Daoy (cell line): ENCODE measurements at places on chromosomes 5 and 9. TPM values are rescaled to one million over a fixed set of nuclear protein-coding genes. Genes with fewer than 3 reads are reported as not detected.

Gene SEMA6A
- total RNA-seq, result 0.34 and 4.9 TPM in 2 replicates

Gene TMC1
- not detected in 2 replicates for total RNA-seq

DNA sequence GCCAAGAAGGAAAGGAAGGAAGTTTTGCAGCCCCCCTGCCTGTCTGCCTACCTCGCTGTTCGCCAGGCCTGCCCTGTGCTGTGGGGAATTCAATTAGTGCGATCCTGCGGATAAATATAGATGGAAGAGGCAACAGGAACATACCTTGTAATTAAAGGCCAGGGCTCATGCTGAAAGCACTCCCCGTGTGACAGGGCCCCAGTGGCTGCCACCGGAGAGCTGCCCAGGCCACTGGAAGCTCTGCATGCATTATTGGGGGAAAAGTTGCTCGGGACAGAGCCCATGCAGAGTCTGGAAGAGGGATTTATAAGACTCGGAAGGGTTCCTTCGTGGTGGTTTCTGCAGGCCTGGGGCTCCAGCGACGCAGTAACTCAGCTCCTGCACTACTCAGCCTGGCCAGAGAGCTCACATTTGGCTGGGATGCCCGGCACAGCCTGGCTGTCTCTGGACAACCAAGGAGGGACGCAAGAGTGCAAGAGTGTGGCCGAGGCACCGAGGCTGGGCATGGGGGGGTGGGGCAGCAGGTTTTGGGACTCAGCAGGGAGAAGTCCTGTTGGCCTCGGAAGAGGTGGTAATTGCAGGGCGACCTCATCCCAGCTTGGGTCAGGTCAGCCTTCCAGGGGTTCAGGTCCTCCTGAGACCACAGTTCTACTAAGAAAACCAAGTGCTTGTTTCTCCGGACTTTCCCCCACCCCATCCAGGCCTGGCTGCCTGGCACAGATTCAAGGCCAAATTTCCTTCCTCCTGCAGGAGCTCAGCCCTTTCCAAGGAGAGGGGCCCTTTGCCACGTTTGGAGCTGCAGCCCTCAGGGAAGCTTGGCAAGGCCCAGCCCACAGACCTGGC is 68.1 kb upstream of the GGTA1 start:
- DNase-seq, result no peak

Gene TRIM36
- total RNA-seq, result 6.3 and 13.3 TPM in 2 replicates

DNA sequence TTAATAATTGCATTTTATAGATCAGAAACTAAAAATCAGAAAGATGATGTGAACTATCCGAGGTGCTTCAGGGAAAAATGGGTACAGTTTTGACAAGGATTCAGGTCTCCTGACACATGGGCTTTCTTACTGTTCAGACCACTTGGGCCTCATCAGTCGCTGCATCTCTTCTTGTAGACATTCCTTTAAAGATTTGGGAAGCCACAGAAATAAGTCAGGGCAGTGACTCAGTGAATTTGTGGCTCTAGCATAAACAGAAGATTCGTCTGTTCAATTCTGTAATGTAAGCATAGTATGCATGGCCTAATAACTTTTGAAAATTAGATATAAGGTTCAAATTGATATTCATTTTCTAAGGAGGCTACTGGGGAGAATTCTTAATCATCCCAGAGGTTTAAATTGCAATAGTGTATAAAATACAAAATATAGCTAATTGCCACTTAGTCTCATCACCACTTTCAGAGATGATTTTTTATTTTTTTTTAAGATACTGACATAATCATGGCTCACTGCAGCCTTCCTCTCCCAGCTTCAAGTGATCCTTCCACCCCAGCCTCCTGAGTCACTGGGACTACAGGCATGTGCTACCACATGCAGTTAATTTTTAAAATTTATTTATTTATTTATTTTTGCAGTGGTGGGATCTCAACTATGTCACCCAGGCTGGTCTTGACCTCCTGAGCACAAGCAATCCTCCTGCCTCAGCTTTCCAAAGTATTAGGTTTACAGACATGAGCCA is 48.9 kb downstream of the RASEF start:
- DNase-seq, result peak; percentile 74

GRCh38 chr9:70811638-70812037 is 309.8 kb downstream of the TRPM3 start:
- DNase-seq, result no peak

GRCh38 chr5:112885001-112885400 is 23.9 kb downstream of the SRP19 start:
- DNase-seq, result no peak

DNA sequence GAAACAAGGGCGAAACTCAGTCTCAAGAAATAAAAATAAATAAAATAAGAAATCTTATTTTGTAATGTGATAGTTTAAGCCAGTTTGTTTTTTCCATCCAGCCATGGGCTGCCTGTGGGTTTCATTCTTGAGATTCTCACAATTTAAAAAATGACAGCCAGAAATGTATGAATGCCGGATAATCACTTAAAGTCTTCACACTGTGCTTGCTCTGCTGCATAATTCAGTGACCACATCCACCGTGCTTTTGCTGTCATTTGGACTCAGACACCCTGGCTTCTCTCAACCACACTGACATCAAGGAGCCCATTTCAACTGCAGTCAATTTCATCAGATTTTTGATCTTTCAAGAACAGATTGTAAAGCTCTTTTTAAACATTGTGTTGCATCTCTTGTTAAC is 61.0 kb upstream of the DAPK1 start:
- no peak for DNase-seq

Gene TEK
- 9.3 and 11.3 TPM in 2 replicates for total RNA-seq

DNA sequence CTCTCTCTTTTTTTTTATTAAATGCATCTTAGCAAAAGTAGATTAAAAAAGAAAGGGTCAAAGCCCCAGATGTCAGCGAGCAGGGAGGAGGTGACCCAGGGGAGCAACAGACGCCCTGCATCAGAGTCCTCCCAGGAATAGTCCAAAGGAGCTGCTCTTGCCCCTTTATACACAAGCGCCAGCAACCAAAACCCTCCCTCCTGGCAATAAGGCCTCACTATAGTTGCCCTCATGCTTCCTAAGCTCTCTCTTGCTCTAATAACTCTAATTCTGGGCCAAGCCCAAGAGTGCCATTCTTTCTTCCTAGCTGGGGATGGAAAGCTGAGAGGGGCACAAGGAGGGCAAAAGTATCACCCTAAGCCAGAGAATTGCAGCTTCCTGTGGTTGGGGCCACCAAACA is 26.3 kb downstream of the PCDHGC5 start:
- DNase-seq, result no peak

Gene POU5F2
- 0.29 and 0.57 TPM in 2 replicates for total RNA-seq

Gene RASEF
- 7.4 and 9.2 TPM in 2 replicates for total RNA-seq

DNA sequence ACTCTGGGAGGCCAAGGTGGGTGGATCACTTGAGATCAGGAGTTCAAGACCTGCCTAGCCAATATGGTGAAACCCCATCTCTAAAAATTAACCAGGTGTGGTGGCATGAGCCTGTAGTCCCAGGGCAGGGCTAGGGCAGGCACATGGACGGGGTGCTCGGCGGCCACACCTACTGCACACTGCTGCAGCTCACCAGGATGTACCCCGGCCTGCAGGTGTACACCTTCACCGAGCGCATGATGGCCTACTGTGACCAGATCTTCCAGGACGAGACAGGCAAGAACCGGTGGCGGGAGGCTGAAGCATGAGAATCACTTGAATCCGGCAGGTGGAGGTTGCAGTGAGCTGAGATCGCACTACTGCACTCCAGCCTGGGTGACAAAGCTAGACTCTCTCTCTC is 3.2 kb downstream of the ST6GALNAC4 start:
- no peak for DNase-seq

- no peak for DNase-seq
Measured at GRCh38 chr5:1366514-1366913, 21.6 kb upstream of the CLPTM1L start.

Gene KCNIP1
- 1.9 and 3.9 TPM in 2 replicates for total RNA-seq

DNA sequence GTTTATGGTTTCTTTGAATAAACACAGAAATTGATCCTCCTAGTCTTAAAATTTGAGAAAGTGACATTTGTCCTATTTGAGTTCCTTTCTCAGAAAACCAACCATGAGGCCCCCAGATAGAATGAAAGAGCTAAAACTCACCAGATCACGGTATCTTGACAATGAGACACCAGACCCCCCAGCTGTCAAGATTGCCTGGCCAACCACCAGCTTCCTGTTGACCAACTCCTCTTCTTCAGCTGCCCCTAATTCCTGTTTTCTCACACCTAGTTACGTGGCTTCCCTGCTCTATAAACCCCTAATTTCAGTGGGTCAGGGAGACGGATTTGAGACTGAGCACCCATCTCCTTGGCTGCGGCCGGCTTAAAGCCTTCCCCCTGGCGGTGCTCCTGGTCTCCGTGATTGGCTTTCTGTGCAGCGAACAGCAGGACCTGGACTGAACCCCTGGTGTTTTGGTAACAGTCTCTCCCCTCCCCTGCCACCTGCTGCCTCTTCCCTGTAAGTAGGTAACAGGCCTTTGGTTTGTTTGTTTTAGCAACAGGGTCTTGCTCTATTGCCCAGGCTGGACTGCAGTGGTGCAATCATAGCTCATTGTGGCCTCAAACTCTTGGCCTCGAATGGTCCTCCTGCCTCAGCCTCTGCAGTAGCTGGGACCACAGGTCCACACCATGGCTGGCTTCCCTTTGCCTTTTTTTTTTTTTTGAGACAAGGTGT is 4.8 kb upstream of the ENTPD2 start:
- DNase-seq, result no peak

Gene NPM1
- total RNA-seq, result 3,269 and 4,718 TPM in 2 replicates
